ENCODE measurements at places on chromosomes 5 and 9.

- DNase-seq, result peak; percentile 64
Measured at GRCh38 chr5:181261320-181262049, 542 bp upstream of the TRIM52 start.

GRCh38 chr5:76720988-76721569 is 5.2 kb downstream of the F2R start:
- DNase-seq, result no peak

DNA sequence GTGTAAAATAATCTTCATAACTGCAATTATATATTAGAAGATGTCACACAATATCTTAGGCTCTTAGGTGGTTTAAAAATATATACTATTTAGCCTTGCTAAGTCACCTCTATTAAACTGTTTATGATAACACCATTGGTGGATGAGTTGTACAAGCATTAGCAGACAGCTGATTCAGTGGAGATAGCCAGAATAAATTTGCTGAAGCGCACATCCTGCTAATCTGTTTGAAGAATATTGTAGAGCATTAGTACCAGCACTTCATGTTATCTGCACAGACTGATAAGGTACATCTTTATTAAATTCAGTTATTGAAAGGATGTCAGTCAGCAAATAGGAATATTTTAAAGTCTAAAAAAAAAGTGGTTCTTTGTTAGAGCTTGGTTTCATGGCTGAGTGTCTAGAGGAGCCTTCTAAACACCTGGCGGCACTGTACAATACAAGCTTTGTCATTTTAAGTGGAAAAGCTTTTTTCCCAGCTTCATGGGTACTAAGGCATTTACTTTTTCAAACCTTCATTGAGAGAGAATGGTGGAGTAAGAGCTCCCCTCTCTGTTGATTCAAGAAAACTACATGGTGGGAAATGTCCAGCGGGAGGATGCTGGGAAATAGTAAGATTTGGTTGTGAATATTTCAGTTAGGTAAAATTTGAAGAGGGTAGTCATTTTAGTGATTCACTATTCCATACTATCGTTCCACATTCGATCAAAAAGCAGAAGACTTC is 275.1 kb downstream of the SLF1 start:
- DNase-seq, result peak; percentile 38

DNA sequence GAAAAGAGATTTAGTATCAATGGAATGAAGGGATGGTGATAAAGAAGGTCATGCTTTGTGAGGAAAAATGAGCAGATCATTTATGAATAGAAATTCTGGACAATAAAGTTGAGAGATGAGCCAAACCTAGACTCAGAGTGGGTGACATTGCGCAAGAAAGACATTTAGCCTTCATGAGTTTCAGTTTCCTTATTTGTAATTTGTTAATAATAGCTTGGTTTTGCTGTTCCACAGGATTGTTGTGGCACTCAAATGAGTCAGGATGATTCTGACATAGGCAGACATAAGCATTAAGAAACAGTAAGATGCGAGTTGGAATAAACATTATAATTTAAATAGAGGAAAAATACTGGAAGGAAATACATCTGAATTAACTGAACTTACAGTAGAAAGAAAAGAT is 34.8 kb downstream of the ITGA2 start:
- DNase-seq, result peak; percentile 86

DNA sequence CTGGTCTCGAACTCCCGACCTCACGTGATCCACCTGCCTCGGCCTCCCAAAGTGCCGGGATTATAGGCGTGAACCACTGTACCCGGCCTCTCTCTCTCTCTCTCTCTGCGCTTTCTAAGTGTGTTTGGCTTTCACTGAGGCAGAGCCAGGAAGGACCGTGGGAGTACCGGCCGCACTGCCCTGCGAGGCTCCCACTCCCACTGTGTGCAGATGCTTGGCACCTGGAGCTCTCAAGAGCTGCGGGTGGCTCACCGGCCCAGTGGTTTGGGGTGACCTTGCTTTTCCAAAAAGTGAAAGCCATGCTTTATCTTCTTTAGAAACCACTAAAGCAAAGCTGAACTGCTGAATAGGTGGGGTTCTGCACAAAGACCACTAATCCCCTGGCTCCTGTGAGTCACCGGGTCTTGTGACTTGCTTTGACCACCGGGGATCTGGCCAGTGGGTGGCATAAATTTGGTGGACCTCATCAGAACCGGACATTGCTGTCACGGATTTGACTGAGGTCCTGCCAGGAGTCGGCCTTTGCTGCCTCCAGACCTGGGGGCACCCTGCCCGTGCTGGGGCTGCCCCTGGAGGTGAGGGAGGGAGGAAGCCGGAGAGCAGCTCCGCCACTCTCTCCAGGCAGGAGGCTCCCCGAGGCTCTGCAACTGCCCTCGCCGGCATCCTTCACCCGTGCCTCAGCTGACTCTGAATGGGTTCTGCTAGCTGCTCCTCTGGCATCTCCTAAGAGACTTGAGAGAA is 228.9 kb downstream of the FANCC start:
- no peak for DNase-seq

GRCh38 chr5:141674747-141675146 is 7.3 kb downstream of the ARAP3 start:
- no peak for DNase-seq

DNA sequence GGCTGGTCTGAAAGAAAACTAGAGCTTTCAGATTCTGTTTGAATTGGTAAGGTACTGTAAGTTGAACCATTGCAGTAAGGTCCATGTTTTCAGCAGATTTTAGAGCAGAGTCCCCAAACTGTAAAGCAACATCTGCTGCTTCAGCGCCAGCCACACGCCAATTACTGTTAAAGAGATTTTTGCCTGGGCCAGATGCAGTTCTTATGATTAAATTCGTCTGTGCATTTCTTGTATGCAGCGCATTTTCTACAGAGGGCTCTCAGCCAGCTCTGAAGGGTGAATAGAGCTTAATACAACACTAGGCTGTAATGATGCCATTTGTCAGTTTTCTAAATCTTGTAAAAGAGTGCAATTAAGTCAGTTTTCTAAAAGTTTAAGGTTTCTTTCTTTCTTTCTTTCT is 246.3 kb downstream of the COX7C start:
- no peak for DNase-seq

DNA sequence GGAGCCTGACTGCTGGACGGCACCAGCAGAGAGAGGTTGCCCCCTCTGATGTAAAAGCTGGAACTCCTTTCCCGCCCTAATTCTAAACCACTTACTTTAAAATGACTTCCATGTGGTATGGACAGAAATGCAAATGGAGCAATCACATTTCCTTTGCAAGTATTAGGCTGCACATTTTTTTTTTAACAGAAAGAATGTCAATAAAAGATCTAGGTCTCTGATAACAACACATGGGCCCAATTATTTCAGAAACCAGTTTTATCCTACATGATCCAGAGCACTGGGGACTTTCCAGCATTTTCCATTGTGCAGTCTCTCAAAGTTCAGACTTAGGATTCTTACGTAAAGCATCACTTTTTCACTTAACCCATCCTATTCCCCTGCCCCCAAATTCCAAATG is 203.7 kb downstream of the NXNL2 start:
- peak; percentile 94 for DNase-seq

GRCh38 chr5:179533907-179534306 is 16.4 kb upstream of the RUFY1 start:
- no peak for DNase-seq

- no peak for DNase-seq
Measured at GRCh38 chr5:179051784-179052183, 8.4 kb upstream of the ZNF354C start.

DNA sequence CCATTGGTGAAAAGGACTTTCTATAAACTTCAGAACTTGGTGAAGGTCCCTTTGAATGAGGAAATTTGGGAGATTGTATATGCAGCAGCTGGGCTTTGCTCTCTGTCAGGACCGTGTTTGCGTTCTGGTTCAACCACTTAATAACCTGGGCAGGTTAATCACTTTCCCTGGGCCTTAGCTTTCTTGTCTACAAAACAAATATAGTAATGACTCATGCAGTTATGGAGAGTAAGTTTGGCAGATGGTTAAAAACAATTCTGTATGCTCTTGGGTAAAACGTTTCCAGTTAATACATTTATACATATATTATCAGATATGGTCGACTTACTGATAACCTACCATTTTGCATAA is 197.0 kb downstream of the ARHGEF28 start:
- DNase-seq, result no peak

- DNase-seq, result no peak
Measured at GRCh38 chr9:19469271-19469670, 60.5 kb downstream of the ACER2 start.

DNA sequence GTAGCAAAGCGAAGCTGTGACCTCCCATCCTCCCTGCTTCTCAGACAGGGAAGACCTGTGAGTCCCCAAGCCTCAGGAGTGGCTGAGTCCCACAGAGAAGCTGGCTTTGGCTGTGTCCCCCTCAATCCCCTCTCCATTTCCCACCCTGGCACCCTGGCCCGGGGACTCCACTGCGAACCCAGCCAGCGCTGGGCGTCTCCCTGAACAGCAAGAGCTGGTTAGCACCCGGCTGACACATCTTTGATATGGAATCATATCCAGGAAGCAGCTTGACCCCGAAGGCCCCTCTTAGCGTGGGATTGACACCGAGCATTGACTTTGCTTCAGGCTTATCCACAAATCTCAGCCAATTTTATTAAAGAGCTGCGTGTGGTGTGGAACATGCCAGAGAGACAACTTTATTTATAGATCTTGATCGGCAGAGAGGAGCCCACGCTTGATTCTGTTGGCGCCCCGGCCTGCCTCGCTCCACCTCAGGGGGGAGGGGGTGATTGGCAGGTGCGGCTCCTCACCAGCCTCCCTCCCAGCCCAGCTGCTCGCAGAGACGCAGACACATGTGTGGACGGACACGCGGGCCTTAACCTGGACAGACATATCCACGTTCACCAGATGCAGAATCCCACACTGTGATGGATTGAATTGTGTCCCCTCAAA is 120.7 kb upstream of the MVB12B start:
- DNase-seq, result no peak

- no peak for DNase-seq
Measured at GRCh38 chr5:139636207-139636792, 11.8 kb upstream of the CXXC5 start.

DNA sequence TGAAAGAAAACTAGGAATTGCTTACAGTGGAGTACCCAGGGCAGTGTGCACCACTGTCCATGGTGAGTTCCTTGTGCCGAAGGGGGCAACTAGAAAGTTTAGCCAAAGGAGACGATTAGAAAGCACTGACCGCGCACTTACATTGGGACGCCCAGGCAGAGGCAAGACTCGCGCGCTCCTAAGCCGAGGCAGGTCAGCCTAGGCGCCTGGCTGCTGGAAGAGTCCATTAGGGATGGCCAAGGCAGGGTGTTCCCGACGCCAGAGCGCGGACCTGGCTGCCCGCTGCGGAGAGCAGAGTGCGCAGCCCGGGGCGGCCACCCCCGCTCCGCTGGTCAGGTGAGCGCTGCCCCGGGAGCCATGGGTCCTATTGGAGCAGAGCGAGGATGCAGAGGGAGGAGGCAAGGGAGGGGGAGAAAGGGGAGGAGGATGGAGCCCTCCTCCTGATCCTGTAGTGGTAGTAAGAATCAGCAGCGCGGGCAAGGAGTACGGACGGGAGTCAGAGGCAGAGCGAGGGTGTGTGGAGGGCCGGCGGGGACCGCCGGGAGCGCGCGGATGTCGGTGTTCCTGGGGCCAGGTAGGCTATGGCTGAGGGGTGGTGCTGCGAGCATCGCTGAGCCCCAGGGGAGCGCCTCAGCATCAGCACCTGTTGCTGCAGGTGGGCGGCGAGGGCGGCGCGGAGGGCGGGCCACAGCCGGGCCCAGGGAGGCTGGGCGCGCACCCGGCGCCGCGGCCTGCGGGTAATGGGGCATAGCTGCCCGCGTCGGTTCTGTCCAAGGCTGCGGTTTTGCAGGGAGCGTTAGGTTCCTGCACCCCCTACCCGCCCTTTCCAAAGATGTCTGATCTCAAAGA is at the start of gene ADGRV1:
Gene ADGRV1 (plus strand): TSS at position 454 of the 849 bp plus-strand sequence. CDS start 99 bp downstream, at position 553.
- DNase-seq, result peak; percentile 30

- DNase-seq, result peak; percentile 65
Measured at GRCh38 chr9:123611226-123611625, 255.2 kb downstream of the CRB2 start.

- peak; percentile 40 for DNase-seq
Measured at GRCh38 chr9:76651119-76651705, 113.0 kb upstream of the PCA3 start.

GRCh38 chr5:82985763-82986162 is 91.4 kb downstream of the TMEM167A start:
- no peak for DNase-seq

- no peak for DNase-seq
Measured at GRCh38 chr5:90551376-90551775, 7.2 kb upstream of the ADGRV1 start.

GRCh38 chr5:67543720-67544270 is 347.2 kb upstream of the CD180 start:
- peak; percentile 21 for DNase-seq

DNA sequence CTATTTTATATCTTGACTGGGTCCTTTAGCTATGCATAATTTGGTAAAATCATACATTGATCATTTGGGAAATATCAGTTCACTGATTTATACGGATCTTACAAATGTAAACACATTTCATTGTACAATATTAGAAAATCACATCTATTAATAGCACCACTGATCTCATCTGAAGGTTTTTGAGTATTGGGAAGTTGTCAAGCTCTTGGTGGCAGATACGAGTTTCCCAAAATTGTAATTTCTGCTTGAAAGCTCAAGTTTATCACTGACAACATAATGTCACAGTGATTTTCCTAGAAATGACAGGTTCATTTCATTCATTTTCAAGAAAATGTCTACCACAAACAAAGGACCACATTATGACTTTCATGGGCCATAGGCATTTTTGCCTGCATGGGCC is 3.0 kb upstream of the MACROH2A1 start:
- DNase-seq, result no peak
